Activated CD4-positive, alpha-beta T cell treated with anti-CD3 and anti-CD28 coated beads for 36 hours (primary cell): ENCODE measurements at places on chromosomes 12 and 14. TPM values are rescaled to one million over a fixed set of nuclear protein-coding genes. Genes with fewer than 3 reads are reported as not detected.

INSM2 gene
- not detected for total RNA-seq

GPR84 gene
- 1.7 TPM for total RNA-seq

ATP5F1B gene
- total RNA-seq: 756 TPM

HOXC12 gene
- not detected for total RNA-seq

TMTC3 gene
- total RNA-seq: 5.8 TPM

DAZAP2 gene
- total RNA-seq: 95.2 TPM

MANSC1 gene
- total RNA-seq: 2.2 TPM

OXA1L gene
- total RNA-seq: 136 TPM

GRCh38 chr14:21215879-21216251 lies 53.4 kb downstream of the HNRNPC start:
- no peak for DNase-seq
- H3K27ac ChIP-seq: peak overlapping the region; percentile 73
- peaks cover 78% of the 10 kb centered on the region for H3K36me3 ChIP-seq

DNA sequence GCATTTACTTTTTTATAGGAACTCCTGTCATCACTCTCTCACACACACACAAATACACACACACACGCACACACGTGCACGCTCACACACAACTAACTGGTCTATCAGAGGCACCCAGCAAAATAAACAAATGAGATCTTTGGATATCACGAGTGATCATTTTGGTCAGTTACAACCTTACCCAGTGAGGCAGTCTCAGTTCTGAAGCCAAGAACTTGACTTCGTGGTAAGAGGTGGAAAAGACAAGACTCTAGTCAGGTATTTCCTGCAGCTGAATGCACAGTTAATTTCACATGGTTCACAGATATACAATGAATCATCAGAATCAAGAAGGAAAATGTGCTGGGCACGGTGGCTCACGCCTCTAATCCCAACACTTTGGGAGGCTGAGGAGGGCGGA lies 39.4 kb downstream of the ATF7 start:
- H3K27ac ChIP-seq: no peak overlapping the region
- no peaks in the 10 kb centered on the region for H3K27me3 ChIP-seq
- H3K4me1 ChIP-seq: peaks cover 40% of the 10 kb centered on the region
- no peak for DNase-seq
- H3K36me3 ChIP-seq: no peaks in the 10 kb centered on the region
- H3K4me3 ChIP-seq: no peak overlapping the region

- H3K4me1 ChIP-seq: peaks cover 54% of the 10 kb centered on the region
- peak; percentile 92 for DNase-seq
- H3K36me3 ChIP-seq: no peaks in the 10 kb centered on the region
- H3K27ac ChIP-seq: peak overlapping the region; percentile 10
- H3K27me3 ChIP-seq: peaks cover 73% of the 10 kb centered on the region
- H3K4me3 ChIP-seq: peak overlapping the region; percentile 42
Measured at GRCh38 chr12:48977290-48978281, 536 bp upstream of the WNT1 start.

DNA sequence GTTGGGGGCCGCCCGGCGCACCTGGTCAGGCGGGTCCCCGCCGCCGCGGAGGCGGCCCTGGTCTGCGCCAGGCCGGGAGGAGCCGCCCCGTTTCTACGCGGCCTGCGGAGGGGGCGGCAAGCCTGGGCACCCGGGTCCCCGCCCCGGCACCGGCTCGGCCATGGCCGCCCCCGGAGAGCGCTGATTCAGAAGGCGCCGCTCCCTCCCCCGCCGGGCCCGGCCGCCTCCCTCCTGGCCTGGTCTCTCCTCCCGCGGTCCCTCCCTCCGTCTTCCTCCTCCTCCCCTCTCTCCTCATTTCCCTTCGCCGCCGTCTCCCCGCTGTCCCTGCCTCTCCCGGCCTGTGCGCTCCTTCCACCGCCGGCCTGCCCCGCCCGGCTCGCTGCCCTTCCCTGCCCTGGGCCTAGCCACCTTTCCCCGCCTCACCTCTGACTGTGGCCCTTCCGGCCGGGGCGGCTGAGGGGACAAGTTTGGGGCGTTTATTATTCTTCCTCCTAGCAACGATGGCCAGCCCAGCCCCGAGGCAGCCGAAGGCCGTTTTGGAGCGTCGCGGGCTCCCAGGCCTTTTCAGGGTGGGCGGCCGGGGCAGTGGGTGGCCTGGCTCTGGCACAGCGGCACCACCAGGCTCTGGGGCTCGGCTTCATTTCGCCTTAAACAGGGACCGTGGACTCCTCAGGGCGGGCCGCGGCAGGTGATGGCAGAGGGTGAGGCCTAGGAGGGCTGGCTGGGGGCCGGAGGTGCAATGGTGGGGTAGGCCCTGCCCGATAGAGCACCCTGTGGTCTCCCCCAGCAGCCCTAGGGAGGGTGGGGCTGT lies 768 bp downstream of the CEP170B start:
- peaks cover 2% of the 10 kb centered on the region for H3K4me1 ChIP-seq
- DNase-seq: peak; percentile 62
- H3K36me3 ChIP-seq: no peaks in the 10 kb centered on the region
- H3K27me3 ChIP-seq: peaks cover 7% of the 10 kb centered on the region
- H3K4me3 ChIP-seq: peak overlapping the region; percentile 60

GRCh38 chr12:10031321-10031720 lies 839 bp downstream of the CLEC9A start:
- H3K4me1 ChIP-seq: no peaks in the 10 kb centered on the region
- no peak for DNase-seq
- peaks cover under 1% of the 10 kb centered on the region for H3K27me3 ChIP-seq
- H3K36me3 ChIP-seq: no peaks in the 10 kb centered on the region
- H3K4me3 ChIP-seq: no peak overlapping the region
- H3K27ac ChIP-seq: no peak overlapping the region

DNA sequence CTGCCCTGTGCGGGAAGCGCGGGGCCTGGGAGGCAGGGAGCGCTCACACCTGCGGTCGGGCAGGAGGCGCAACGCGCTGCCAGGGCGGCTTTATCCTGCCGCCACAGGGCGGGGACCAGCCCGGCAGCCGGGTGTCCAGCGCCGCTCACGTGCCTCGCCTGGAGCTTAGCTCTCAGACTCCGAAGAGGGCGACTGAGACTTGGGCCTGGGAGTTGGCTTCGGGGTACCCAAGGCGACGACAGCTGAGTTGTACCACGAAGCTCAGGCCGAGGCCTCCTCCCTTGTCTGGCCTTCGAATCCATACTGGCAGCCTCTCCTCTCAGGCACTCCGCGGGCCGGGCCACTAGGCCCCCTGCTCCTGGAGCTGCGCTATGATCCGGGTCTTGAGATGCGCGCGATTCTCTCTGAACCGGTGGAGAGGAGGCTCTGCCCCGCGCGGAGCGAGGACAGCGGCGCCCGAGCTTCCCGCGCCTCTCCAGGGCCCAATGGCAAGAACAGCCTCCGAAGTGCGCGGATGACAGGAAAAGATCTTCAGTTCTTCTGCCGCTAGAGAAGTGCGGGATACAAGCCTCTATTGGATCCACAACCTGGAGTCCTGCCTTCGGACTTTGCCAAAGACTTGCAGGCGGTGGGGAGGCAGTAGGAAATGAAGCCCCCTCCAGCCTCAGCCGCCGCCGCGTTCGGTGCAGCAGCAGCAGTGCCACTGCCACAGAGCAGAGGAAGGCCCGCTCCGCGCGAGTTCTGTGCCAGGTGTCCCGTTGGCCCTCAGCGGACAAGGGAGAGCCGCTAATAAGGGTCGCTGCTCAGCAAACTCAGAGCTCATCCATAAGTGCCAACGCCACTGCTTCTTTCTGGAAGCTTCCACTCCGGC lies 6.8 kb downstream of the SIX1 start:
- H3K27ac ChIP-seq: no peak overlapping the region
- DNase-seq: peak; percentile 22
- H3K4me1 ChIP-seq: peaks cover 32% of the 10 kb centered on the region
- H3K4me3 ChIP-seq: no peak overlapping the region
- H3K36me3 ChIP-seq: no peaks in the 10 kb centered on the region

DNA sequence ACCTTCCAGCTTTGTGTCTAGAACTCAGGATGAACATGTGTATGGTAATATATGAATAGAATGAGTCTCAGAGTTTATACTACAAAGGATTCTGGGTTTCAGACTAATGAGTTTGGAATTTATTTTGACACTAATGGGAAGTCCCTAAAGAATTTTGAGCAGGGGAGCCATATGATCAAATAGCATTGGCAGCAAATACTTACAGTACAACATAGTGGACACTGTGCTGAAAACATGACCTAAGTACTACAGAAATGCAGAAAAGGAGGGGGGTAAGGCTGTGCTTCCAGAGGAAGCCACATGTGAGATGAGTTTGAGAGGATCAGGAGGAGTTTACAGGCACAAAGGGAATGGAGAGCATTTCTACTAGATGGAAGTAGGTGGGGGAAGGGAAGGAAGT lies 225.8 kb downstream of the C12orf42 start:
- no peak overlapping the region for H3K27ac ChIP-seq
- H3K36me3 ChIP-seq: no peaks in the 10 kb centered on the region
- H3K4me3 ChIP-seq: no peak overlapping the region
- peaks cover 13% of the 10 kb centered on the region for H3K4me1 ChIP-seq
- DNase-seq: no peak

DNA sequence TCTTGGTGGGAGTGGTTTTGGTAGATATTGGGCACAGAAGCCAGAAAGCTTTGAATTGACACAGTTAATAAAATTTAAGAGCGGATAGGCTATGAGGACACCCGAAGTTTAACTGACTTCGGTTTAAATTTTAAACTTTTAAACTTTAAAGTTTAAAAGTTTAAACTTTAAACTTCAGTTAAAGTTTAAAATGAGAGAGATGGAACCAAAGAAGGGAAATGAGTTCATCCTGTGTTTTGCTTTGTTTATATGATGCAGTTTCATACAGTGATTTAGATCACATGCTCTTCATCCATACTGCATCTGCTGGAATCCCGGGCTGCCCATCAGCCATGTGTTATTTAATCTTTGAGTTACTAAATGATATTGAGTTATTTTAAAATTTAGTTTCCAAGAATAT lies 27.2 kb upstream of the LRRK2 start:
- H3K27me3 ChIP-seq: peaks cover 2% of the 10 kb centered on the region
- no peak for DNase-seq
- no peaks in the 10 kb centered on the region for H3K4me1 ChIP-seq
- no peak overlapping the region for H3K4me3 ChIP-seq
- H3K27ac ChIP-seq: no peak overlapping the region
- no peaks in the 10 kb centered on the region for H3K36me3 ChIP-seq

GRCh38 chr14:69794791-69795190 lies 2.2 kb downstream of the SLC10A1 start:
- no peak overlapping the region for H3K27ac ChIP-seq
- no peak for DNase-seq
- no peaks in the 10 kb centered on the region for H3K36me3 ChIP-seq
- no peaks in the 10 kb centered on the region for H3K4me1 ChIP-seq
- H3K4me3 ChIP-seq: no peak overlapping the region
- H3K27me3 ChIP-seq: no peaks in the 10 kb centered on the region

- DNase-seq: no peak
- no peaks in the 10 kb centered on the region for H3K27me3 ChIP-seq
- H3K4me1 ChIP-seq: peaks cover 49% of the 10 kb centered on the region
Measured at GRCh38 chr12:111841236-111841749, 735 bp upstream of the MAPKAPK5 start.

- no peaks in the 10 kb centered on the region for H3K4me1 ChIP-seq
- H3K36me3 ChIP-seq: no peaks in the 10 kb centered on the region
- no peaks in the 10 kb centered on the region for H3K27me3 ChIP-seq
- DNase-seq: no peak
- no peak overlapping the region for H3K4me3 ChIP-seq
- H3K27ac ChIP-seq: no peak overlapping the region
Measured at GRCh38 chr12:5276327-5276880, 155.5 kb upstream of the NTF3 start.

- peaks cover 4% of the 10 kb centered on the region for H3K27me3 ChIP-seq
- no peak overlapping the region for H3K27ac ChIP-seq
- H3K4me3 ChIP-seq: no peak overlapping the region
- DNase-seq: no peak
- no peaks in the 10 kb centered on the region for H3K4me1 ChIP-seq
Measured at GRCh38 chr14:34029921-34030334, 79.1 kb upstream of the EGLN3 start.

GRCh38 chr14:56195704-56196103 lies 77.5 kb downstream of the PELI2 start:
- no peaks in the 10 kb centered on the region for H3K36me3 ChIP-seq
- H3K4me3 ChIP-seq: peak overlapping the region; percentile 6
- H3K27ac ChIP-seq: peak overlapping the region; percentile 59
- peak; percentile 61 for DNase-seq
- peaks cover 24% of the 10 kb centered on the region for H3K4me1 ChIP-seq
- H3K27me3 ChIP-seq: no peaks in the 10 kb centered on the region

DNA sequence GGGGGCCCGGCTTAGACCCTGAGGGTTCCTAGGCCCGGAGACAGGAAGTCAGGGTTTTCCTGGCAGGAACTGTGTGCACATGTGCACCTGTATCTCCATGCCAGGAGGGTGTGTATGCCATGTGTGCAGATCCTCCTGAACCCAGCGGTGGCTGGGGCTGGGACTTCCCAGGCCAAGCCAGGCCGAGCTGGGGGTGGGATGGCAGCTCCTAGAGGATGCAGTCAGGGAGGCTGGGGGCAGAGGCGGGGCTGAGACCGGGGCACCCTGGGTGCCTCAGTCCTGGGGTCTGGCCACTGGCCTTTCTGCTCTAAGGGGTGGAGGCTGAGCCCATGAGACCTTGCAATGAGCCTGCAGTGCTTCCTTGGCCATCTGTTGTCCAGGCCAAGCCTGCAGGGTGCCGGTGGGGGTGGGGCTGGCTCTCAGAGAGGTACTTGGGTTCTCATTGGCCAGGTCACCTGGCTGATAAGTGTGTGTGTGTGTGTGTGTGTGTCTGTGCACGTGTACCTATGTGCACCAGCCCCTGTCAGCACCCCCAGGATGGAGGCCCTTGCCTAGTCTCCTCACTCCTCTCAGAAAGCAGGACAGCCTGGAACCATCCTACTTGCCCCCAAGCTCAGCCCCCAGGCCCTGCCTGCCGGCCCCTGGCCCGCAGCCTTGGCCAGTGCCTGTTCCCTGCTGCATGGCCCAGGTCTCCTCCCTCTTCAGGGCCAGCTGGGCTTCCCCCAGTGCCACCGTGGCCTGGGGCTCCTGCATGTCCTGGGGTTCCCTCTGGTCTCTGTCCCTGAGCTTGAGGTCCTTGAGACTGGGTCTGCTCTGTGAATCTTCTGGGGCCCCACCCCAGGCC lies 10.6 kb upstream of the TNFAIP2 start:
- H3K27ac ChIP-seq: no peak overlapping the region
- H3K36me3 ChIP-seq: no peaks in the 10 kb centered on the region

GRCh38 chr12:119182701-119183493 lies 4.2 kb downstream of the HSPB8 start:
- peaks cover 6% of the 10 kb centered on the region for H3K27me3 ChIP-seq
- no peak overlapping the region for H3K4me3 ChIP-seq
- no peaks in the 10 kb centered on the region for H3K36me3 ChIP-seq
- no peaks in the 10 kb centered on the region for H3K4me1 ChIP-seq
- no peak overlapping the region for H3K27ac ChIP-seq

GRCh38 chr14:100359881-100360280 lies 36.7 kb downstream of the SLC25A47 start:
- DNase-seq: no peak
- H3K4me3 ChIP-seq: no peak overlapping the region
- H3K36me3 ChIP-seq: peaks cover 86% of the 10 kb centered on the region
- H3K27ac ChIP-seq: no peak overlapping the region
- peaks cover 26% of the 10 kb centered on the region for H3K4me1 ChIP-seq

- no peak for DNase-seq
- H3K36me3 ChIP-seq: no peaks in the 10 kb centered on the region
- H3K4me1 ChIP-seq: no peaks in the 10 kb centered on the region
- H3K27me3 ChIP-seq: no peaks in the 10 kb centered on the region
Measured at GRCh38 chr14:22255017-22255950, 333.7 kb downstream of the DAD1 start.

GRCh38 chr12:60070552-60070951 lies 474.7 kb downstream of the SLC16A7 start:
- no peak for DNase-seq
- H3K4me1 ChIP-seq: no peaks in the 10 kb centered on the region
- H3K27me3 ChIP-seq: no peaks in the 10 kb centered on the region
- no peak overlapping the region for H3K4me3 ChIP-seq
- H3K36me3 ChIP-seq: no peaks in the 10 kb centered on the region
- no peak overlapping the region for H3K27ac ChIP-seq

GRCh38 chr12:106049105-106049504 lies 89.6 kb downstream of the NUAK1 start:
- no peaks in the 10 kb centered on the region for H3K4me1 ChIP-seq
- no peak overlapping the region for H3K4me3 ChIP-seq
